NCI-H1930 (cell line): ENCODE measurements at places on chromosomes 11 and 22.

DNA sequence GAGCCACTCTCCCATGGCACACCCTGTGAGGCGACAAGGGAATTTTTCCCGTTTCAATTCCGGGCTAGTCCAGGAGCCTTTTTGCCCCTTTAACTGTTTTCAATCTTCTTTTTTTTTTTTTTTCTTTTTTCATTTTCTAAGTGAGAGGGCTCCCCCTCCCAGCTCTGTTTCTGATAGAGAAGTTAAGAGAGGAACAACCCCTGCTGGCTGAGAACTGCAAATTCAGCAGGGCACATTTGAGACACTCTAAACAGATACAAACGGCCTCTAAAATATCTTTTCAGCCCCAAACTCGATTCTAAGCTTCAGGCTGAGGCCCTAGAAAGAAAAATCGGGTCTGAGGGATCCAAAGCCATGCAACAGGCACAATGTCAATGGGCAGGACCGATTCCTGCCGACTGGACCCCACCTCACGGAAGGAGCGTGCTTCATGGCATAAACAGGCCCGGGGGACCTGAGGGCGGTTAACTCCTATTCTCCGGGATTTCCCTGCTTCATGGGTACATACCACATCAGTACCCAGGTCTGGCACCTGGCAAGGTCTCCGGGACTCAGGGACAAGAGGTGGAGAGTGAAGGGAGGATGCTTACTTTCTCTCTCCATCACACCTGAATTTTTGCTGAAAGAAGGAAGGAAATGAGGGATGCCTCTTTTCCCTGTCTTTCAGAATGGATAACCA is 627.5 kb downstream of the BUD13 start:
- no peak for DNase-seq

DNA sequence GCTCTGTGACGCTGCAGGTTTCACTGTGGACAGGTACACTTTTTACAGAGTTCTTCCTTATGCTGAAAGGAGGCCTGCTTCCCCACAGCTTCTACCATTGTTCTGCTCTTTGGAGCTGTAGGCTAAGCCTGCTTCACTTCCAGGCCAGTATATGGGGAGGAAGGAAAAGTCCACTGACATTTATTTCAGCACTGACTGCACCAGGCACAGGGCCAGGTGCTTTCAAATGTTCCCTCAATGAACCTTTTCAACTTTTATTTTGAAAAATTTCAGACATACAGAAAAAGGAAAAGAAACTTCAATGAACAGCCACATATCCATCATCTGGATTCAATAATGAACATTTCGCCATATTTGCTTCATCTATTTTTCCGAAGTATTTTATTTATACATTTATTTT is 22.0 kb downstream of the POU2F3 start:
- no peak for DNase-seq

- no peak for DNase-seq
Observed at GRCh38 chr11:18394928-18395734, 768 bp downstream of the LDHA start.

DNA sequence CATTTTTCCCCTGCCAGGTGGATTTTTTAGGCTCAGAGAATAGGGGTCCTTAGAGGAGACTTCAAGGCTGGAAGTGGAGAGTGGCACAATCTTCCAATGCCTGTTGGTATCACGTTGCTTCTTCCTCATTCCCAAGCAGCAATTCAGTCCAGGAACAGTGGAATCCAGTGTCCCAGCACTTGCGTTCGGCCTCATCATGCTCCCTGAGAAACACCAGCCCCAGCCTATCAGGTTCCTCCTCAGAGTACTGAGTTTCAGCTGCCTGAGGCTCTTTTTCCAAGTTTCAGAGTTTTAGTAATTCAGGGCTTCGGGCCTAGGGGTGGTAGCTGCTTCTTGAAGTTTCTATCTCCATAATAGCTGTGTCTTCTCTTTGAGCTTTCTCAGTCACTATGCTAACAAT is 31.9 kb upstream of the NRGN start:
- DNase-seq = no peak

DNA sequence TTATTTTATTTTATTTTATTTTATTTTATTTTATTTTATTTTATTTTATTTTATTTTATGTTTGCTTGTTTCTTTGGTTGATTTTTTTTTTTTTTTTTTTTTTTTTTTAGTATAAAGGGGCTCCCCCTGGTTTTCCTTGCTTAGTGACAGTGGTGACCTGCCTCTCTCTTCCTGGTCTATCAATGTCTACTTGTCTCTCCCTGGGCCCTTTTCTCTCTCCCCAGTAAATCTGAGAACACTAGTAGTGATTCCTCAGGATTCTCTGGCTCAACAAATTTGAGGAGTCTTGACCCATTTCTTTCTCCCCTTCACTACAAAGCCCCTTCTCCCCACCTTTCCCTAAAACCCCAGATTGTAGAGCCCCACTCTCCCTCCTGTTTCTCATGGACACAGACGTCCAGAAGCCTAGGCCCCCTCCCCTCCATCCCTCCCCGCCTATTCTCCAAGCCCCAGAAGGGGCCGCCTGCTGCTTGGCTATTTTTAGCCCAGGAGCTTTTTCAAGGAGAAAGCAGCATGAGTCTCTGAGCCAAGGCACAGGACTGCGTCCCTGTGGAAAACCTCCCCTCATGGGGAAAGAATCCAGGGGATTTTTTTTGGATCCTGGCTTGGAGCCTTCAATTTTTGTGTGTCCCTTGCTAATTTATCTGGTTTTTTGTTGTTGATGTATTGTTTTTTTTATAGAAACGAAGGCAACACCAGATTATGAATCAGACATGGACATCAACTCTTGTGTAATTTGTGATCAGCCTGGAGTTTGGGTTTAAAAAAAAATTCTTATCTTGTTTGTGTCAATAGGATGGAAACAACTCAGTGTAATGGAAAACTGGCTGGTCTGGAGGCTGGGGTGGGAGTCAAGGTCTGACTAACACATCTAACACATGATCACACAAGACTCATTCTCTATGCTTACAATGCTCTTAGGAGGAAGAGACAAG is 17.5 kb upstream of the ACCSL start:
- DNase-seq = no peak

DNA sequence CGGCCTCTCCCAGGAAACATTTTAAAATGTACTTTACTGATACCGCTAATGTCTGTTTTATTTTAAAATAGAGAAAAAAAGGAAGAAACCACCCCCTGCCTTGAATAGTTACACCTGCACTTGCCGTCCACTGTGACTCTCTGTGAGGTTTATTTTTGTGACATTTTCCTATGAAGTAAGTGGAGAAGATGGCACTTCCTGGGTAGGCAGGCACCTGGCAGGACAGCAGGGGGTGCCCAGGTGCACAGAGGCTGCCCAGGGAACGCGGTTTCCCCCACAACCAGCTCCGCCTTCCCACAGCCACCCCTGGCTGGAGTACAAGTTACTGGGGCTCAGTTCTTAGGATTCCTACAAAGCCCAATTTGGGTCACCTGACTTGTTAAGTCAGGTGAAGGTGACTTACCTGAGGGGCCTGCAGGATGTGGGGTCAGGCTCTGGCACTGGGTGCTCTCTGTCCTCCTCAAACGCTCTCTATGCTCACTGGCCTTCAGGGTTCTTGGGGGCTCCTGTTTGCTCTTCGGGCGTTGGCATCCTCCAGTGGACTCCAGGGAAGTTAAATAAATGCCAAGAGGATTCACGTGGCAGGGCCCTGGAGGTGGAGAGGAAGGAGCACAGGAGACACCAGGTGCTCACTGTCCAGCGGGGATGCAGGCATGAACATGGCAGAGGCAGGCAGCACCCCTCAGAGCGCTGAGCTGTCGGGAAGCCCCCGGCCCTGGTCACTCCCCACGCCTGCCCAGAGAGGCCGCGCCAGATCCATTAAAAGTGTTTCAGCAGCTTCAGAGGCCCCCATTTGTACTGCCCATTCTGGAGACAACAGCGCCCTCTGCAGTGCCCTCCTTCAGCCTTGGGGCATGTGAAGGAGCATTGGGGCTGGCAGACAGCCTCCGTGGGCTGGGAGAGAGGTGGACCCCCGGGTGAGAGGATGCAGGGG is 1021.2 kb downstream of the TBC1D22A start:
- DNase-seq = no peak

DNA sequence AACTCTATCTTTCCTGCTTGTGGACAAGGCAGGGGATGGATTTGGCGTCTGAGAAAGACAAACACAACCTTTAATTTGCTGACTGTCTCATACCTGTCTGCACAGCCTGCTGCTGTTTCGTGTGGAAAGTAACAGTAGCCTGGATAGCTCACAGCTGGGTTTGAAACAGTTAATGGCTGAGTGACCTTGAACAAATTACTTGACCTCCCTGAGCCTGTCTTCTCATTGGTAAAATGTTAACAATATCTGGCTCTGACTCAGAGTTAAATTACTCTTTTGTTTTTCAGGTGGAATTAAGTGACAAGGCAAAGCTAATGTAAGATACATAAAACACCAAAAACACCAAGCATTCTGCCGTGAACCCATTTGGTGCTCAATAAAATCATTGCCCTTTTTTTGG is 41.1 kb upstream of the ADA2 start:
- DNase-seq = no peak

DNA sequence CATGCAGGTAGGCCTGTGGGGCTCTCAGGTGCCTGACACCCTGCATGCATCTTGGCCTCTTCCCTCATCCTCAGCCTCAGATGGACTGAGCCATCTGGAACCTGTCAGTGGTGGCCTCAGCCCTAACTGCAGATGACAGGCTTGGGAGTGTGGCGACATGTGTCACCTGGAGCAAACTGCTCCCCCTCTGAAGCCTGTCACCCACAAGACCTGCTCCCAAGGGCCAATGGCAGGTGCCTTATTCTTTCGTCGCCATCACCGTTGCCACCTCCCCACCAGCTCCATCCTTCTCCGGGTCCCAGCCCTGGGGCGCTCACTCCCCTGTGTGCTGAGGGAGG is 3.6 kb upstream of the SEPTIN5 start:
- no peak for DNase-seq
